Large intestine (tissue), 12 donors: ENCODE measurements at places on chromosomes 12 and 14.

DNA sequence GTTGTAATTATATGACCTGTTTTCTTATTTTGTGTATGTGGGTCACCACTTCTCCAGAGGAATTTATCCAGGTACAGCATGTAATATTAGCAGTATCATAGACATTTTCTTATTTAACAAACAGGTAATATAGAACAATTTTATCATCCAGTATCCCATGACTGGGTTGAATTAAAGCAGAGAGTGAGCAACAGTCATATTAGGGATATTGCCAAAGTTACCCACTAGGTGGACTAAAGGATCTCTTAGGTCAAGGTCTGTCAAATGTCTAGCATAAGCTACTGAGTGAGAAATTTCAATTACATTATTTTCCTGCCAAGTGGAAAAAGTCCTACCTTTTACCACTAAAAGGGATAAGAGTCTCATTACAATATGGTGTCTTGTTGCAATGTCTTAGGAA, 62.1 kb upstream of the TRIM9 start:
- DNase-seq = no peak

GRCh38 chr12:15693228-15693911, 95.8 kb downstream of the EPS8 start:
- DNase-seq = peak; percentile 55

- DNase-seq = no peak
Measured at GRCh38 chr14:65301862-65302539, 110.5 kb upstream of the FUT8 start.

DNA sequence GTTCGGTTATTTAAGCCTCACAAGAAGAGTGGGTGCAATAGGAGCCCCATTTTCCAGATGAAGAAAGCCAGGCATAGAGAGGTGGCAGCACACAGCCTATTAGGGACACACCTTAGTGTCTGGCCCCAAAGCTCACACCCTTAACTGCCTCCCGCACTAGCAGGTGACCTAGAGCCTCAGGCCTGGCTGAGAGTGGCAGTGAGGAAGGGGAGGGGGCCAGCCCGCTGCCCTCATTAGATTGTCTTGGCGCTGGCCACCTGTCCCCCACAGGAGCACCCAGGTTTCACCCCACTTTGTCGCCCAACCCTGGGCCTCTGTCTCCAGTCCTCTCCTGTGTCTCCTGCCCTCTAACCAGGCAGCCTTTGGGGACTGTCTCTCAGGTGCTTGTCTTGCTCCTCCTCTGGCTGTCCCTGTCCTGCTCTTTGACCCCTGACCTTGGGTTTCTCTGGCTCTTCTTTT, 18.5 kb upstream of the PGF start:
- no peak for DNase-seq

- no peak for DNase-seq
Measured at GRCh38 chr12:112557951-112558630, 139.3 kb downstream of the PTPN11 start.

- DNase-seq = no peak
Measured at GRCh38 chr14:67319142-67319541, 40.5 kb downstream of the ATP6V1D start.

- DNase-seq = no peak
Measured at GRCh38 chr14:61533513-61534255, 161.6 kb upstream of the HIF1A start.

DNA sequence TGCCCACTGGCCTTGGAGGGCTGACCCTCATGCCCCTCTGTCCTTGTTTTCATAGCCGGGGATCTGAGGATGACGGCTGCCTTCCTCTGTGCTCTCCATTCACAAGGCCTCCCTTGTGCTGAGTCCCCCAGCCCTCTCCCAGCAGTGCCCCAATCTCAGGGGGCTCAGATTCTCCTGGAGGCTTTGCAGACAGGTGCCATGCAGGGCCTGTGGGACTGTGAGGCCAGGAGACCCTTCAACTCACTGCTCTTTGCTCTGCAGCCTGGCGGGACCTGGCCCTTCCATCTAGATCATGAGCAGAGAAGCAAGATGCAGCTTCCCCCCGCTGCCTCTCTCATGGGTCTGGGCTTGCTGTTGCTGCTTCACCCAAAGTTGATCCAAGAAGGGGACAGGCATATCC, 356.0 kb downstream of the BCL11B start:
- no peak for DNase-seq

DNA sequence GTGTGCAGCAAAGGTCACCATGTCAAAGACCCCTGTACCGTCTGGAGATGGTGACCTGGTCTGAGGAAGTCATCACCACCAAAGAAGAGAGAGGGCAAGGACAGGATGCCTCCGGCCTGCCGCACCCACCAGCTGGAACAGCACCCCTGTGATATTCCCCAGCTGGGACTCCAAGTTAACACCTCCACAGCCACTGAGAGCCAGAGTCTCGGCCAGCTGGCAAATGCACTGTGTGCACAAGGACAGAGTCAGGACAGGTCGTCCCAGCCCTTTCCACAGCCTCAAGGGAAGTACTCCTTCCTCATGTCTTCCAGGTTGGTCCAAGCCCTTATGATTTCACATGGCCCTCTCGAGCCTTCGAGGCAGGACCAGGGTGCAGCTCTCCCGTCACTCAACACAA, 19.3 kb upstream of the FKBP4 start:
- DNase-seq = no peak

GRCh38 chr12:89504560-89505346, 19.8 kb downstream of the GALNT4 start:
- no peak for DNase-seq

DNA sequence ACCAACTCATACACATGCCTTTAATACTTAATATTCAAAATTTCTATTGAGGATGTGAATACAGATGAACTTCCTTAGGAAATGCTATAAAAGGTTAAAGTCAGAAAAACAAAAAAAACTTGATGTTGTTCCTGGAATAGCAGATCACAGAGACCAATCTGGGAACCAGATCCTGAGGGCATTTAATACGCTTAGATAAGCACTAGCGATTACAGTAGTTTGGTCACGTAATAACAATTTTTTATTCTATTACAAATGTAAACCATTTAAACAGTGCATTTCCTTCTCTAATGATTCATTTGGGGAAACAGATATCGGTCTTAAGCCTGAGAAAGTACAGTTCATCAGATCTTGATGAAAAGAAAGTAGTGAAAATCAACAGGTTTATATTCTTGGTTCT, 30.8 kb upstream of the ABCC9 start:
- DNase-seq = no peak

- DNase-seq = no peak
Measured at GRCh38 chr14:36834293-36834692, 172.6 kb downstream of the PAX9 start.

GRCh38 chr12:10027311-10027710, 3.2 kb upstream of the CLEC9A start:
- DNase-seq = no peak

- DNase-seq = no peak
Measured at GRCh38 chr12:111453071-111453989, 47.6 kb downstream of the SH2B3 start.

DNA sequence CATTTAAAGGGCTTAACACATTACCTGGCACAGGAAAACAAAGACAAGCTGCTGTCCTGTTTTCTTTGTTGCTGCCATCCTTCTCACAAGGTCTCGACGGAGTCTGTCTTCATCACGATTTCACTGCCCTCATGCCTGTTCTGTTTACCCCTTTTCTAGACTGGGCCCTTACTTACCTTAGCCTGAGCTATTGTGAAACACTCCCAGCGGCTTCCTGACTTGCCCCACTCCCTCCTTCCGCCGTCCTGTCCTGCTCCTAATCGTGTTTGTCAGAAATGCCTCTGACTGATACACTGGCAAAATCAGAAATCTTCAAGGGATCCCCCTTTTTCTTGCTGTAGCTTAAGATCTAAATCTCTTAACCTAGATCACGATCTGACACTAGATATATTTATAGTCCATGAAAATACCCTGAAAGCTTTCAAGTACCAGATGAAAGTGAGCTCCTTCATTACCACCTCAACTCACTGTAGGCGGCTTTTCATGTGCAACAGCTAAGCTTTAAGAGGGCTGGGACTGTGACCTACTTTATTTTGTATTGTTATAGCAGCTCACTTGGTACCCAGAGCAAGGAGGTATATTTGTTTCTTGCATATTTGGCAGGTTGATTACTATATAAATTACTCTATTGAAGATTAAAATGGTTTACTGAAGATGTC, 32.1 kb downstream of the TECPR2 start:
- no peak for DNase-seq

DNA sequence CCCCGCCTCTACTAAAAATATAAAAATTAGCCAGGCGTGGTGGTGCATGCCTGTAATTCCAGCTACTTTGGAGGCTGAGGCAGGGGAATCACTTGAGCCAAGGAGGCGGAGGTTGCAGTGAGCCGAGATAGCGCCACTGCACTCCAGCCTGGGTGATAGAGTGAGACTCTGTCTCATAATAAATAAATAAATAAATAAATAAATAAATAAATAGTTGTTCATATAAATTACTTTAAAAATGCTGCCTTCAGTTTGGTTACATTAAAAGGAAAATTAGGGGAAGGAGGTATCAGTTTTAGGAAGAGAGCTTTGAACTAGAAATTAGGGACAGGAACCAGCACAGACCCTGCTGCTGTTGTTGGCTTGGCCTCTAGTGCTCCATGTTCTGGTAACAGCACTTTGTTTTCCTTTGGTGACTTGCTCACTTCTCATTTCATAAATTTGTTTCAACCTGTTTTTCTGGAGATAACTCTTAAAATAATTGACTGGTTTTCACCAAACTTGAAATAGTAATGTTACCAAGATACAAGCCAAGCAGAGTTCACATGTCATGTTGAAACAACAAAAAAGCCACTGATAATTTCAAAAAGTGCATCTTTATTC, 22.9 kb upstream of the PTPRB start:
- DNase-seq = no peak

- no peak for DNase-seq
Measured at GRCh38 chr14:38111046-38111445, 96.7 kb upstream of the SSTR1 start.

DNA sequence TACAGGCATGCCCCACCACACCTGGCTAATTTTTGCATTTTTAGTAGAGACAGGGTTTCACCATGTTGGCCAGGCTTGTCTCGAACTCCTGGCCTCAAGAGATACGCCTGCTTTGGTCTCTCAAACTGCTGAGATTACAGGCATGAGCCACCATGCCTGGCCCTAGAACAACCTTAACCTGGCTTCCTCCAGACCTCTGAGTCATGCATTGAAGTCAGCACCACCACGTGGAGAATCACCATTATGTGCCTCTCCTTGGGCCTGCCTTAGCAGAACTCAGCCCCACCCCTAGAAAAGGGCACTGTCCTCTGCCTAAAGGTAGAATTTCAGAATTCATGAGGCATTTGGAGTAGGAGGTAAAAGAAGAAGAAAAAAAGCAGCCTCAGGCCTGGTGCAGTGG, 49.0 kb downstream of the LIMA1 start:
- DNase-seq = no peak

DNA sequence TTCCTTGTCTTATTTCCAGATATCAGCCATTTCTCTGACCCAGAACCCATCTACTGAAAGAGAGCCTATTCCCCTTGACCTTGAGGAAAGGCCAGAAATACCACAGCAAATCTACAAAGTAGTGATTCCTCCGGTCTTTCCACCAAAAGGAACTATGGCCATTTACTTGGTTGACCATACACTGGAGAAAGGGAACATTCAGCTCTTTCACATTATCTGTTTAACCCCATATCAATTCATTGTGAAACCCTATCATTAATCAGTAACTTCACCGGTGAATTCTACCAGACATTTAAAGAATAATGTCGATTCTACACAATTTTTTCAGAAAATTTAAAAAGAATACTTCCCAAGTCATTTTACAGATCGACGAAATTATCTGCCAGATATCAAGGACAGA, 265.7 kb upstream of the CLEC14A start:
- DNase-seq = no peak

DNA sequence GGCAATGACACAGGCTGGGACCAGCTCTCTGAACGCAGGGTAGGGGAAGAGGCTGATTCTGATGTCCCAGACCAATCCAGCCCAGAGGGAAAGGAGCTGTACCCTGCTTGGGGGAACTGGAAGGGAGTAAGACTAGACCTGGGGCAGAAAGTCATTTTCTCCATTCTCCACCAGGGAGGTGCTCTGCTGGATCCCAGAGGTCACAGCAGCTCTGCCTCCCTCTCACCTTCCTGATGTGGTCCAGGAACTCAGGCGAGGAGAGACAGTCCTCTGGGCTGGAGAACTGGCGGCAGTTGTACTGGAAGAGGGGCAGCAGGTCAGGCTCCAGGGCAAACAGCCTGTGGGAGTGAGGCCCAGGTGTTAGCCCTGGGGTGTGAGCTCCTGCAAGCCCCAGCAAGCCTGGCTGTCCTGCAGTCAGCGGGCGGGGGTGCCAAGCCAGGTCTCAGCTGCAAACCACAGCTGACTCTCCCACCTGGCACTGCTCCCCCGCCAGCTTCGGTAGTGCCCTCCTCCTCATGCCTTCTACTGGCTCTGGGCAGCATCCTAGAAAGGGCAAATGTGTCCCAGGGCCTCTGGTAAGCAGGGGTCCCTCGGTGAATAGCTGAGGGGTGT, 1.9 kb downstream of the NGB start:
- no peak for DNase-seq

- no peak for DNase-seq
Measured at GRCh38 chr14:39169541-39169900, 612 bp downstream of the TRAPPC6B start.

DNA sequence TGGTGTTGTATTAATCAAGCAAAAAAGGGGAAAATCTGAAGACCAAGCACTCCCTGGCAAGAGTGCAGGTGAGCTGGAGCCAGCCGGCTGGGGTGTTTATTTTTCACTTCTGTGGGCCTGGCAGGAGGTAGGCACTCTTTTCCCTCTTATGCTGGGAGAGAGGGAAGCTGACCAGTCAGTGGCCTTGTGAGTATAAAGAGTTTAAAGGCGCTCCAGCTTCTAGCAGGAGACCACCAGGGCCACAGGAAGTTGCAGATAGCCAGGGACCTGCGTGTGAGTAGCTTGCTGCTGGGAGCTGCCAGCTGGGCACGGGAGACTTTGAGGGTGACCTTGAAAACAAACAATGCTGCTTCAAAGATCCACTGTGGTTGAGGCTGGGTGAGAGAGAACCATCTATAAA, 217.4 kb upstream of the PWP1 start:
- DNase-seq = no peak

- no peak for DNase-seq
Measured at GRCh38 chr12:108112832-108113556, 16.1 kb upstream of the WSCD2 start.
